ENCODE measurements at places on chromosomes 3 and 15.

- no peak for DNase-seq
Observed at GRCh38 chr15:87287156-87287555, 969.4 kb downstream of the NTRK3 start.

- DNase-seq, result no peak
Observed at GRCh38 chr15:48856942-48857341, 21.0 kb upstream of the EID1 start.

GRCh38 chr15:87733541-87733941 lies 523.0 kb downstream of the NTRK3 start:
- DNase-seq, result no peak

GRCh38 chr3:172236771-172237742 lies 197.7 kb downstream of the FNDC3B start:
- DNase-seq, result no peak

- DNase-seq, result no peak
Observed at GRCh38 chr15:82313446-82313845, 35.8 kb downstream of the GOLGA6L10 start.

DNA sequence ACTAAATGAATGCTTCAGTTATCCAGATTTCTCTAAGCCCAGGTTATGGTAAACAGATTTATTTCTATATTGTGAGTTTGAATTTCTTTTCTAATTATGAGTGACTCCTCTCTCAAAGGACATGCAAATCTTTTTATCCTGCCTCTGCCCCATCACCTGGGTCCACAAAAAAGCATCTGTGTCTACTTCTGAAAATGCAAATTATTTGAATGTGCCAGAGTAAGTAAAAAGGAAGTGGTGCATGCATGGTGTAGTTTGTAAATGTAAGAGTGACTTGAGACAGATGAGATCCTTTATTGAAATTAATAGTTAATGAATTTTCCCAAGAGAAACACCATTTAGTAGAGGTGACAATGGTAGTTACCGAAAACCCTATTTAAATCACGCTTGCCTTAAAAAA lies 26.9 kb downstream of the MCTP2 start:
- no peak for DNase-seq

DNA sequence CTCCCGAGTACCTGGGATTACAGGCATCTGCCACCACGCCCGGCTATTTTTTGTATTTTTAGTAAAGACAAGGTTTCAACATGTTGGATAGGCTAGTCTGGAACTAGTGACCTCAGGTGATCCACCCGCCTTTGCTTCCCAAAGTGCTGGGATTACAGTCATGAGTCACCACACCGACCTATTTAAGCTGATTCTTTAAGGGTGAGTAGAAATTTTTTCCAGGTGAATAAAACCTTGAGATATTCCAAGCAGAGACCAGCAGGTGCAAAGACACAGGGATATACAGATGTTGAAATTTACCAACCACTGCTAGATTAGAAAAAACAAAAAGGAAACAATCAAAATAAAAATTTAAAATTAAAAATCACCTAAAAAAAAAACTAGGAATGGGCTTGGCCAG lies 74.4 kb upstream of the CHRNB4 start:
- DNase-seq, result no peak

GRCh38 chr15:65384895-65385869 lies 7.4 kb upstream of the IGDCC3 start:
- peak; percentile 77 for DNase-seq

DNA sequence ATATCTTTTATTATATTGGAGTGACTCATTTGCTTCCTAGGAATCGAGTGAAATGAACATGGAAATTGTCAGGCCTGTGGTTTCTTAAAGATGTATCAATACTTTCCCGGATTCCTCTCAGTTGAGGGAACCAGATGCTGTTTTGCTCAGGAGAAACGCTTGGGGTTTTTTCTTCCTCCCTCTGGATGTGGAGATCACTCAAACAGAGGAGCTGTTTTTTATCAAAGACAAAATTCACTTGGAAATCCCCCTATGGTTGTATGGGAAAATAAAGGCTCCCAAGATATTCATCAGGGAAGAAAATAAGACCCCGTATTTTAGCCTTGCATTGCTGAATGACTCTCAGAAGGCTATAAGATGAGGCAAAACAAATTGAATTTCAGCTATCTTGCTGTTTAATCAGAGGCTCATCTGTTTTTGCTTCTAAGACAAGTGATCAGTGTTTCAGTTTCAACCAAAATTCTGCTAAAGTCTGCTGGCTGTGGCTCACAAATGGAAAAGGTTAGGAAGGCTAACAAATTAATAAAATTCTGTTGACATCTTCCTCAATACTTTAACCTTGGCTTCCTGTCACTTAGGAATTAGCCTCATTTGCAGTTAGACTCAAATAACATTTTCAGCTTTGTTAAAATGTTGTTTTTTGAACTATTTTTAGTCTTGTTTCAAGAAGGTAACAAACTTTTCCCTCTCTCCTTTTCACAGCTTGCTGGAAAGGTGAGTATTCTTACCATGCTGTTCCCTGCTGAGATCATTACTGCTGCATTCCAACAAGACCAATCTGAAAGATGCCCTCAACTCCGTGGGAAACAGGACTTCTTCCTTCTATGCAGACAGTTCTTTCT lies 83.6 kb downstream of the COL6A5 start:
- no peak for DNase-seq

GRCh38 chr15:60414016-60414682 lies 16.4 kb upstream of the ANXA2 start:
- peak; percentile 56 for DNase-seq

DNA sequence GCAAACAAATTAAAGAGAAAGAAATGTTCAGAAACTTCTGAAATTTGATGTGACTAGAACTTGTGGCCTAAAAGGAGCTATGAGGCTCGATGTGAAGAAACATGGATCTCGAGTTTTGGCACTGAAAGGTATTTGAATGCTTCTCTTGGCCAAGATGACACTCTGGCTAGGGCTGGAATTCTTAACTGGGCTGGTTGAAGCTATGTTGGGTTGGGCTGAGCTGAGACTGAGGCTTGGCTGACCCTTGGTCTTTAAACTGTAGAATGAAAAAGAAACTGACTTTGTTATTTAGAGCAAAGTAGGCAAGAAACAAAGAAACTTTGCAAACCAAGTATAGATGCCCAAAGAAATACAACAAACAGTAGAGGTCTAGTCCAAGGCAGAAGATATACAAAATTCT lies 28.1 kb upstream of the CLDN16 start:
- no peak for DNase-seq

DNA sequence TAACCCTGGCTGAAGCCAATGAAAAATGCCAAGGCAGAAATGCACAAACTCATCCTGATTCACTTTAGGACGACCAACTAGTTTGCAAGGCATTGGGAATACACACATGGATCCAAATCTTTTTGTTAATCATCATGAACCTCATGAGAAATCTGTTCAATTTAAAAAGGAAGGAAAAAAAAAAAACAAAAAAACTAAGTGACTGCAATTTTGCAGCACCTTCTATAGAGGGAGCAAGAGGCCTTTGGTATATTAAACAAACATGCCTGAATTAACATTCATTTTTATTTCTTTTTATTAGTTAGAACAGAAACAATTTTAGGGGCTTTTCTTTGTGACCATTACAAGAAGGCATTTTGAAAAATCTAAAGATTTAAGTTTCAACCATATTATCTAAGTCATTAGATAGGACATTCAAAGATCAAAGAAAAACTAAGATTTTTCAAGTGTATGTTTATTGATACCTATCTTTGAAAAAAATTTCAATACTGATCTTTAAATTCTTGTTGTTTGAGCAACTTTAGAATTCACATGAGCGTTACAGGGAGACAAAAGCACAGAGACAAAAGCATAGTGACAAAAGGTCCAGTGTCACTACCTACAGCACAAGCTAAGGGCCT lies 182.4 kb downstream of the CBLB start:
- peak; percentile 46 for DNase-seq

DNA sequence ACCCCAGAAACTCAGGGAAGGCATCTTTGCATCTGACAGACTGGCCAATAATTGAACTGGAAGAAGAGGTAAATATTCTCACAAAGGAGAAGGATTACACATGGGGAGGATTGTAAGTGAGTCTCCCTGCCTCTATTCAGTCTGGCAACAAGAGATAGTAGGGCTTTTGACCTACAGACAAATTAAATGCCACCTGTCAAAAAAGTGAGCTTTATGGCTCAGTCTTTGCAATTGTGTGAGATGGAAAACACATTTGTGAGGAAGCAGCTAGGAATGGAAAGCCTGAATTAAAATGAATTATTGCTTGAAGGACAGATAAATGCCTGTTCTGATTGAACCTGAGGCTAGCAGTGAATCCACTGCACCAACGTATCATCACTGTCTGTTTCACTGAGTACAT lies 173.3 kb upstream of the GOLIM4 start:
- no peak for DNase-seq

- no peak for DNase-seq
Observed at GRCh38 chr3:170737498-170738162, 132.4 kb downstream of the RPL22L1 start.

GRCh38 chr15:58064980-58065444 lies 499 bp downstream of the ALDH1A2 start:
- DNase-seq, result peak; percentile 28

DNA sequence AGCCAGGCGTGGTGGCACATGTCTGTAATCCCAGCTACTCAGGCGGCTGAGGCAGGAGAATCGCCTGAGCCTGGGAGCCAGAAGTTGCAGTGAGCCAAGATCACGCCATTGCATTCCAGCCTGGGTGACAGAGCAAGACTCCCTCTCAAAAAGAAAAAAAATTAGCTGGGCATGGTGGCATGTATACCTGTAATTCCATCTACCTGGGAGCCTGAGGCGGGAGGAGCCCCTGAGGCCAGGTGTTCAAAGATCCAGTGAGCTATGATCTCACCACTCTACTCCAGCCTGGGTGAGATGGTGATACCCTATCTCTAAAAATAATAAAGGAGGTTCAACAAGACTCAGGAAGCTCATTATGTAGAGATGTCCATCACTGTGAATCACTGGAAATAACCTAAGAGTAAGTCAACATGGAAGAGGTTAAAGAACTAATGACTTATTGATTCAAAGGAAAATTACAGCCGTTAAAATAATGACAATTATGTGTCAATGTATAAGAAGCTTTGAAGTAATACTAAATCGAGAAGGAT lies 19.8 kb upstream of the RAB7A start:
- no peak for DNase-seq
